ENCODE measurements at places on chromosomes 4 and X. TPM values are rescaled to one million over a fixed set of nuclear protein-coding genes. Genes with fewer than 3 reads are reported as not detected.

Gene CTAG1B
- total RNA-seq, result not detected

Gene PQBP1
- 71.9 TPM for total RNA-seq

Gene RAB9B
- total RNA-seq, result 0.16 TPM

Gene PABPC1L2B
- not detected for total RNA-seq

Gene GRIA2
- 0.47 TPM for total RNA-seq

Gene CXCL10
- total RNA-seq, result not detected

Gene TMSB4X
- total RNA-seq, result 1,018 TPM

Gene CXCL1
- 0.59 TPM for total RNA-seq

Gene FAM47A
- not detected for total RNA-seq

Gene RBM46
- total RNA-seq, result not detected

Gene SYTL5
- 0.48 TPM for total RNA-seq

Gene SSX1
- total RNA-seq, result not detected

Gene RTL3
- not detected for total RNA-seq

Gene ASB5
- total RNA-seq, result not detected

Gene BGN
- total RNA-seq, result 108 TPM

Gene SPANXN3
- not detected for total RNA-seq

Gene DOCK11
- 9.4 TPM for total RNA-seq

Gene CDS1
- 24.3 TPM for total RNA-seq

Gene SSX7
- not detected for total RNA-seq

Gene SMIM31
- not detected for total RNA-seq

Gene MAGED4B
- total RNA-seq, result 5.8 TPM

Gene LEF1
- 7.2 TPM for total RNA-seq

Gene ABCB7
- 78.4 TPM for total RNA-seq

Gene PABPC1L2A
- not detected for total RNA-seq

Gene ZFP42
- total RNA-seq, result not detected

Gene RPS6KA3
- total RNA-seq, result 27.2 TPM

Gene GPR50
- not detected for total RNA-seq

Gene DYNLT3
- total RNA-seq, result 10.9 TPM

Gene TMEM271
- total RNA-seq, result 3.3 TPM

Gene STAP1
- total RNA-seq, result 0.55 TPM

Gene DHRSX
- total RNA-seq, result 8.2 TPM

Gene SLAIN2
- 150 TPM for total RNA-seq

Gene SLIT2
- 3.3 TPM for total RNA-seq

Gene KLHL4
- not detected for total RNA-seq

Gene DDX53
- total RNA-seq, result not detected

Gene ZNF182
- total RNA-seq, result 2.1 TPM

Gene GRIPAP1
- 28.9 TPM for total RNA-seq

Gene CEP135
- 5.6 TPM for total RNA-seq

Gene GAGE12C
- not detected for total RNA-seq

Gene CXCL8
- not detected for total RNA-seq

Gene GLRA2
- total RNA-seq, result not detected

Gene SYTL4
- total RNA-seq, result 3.3 TPM

Gene ZNF280C
- total RNA-seq, result 4.5 TPM

Gene FDCSP
- total RNA-seq, result not detected

Gene HAND2
- total RNA-seq, result 5.0 TPM

Gene FBXL5
- total RNA-seq, result 87.3 TPM
